ENCODE measurements at places on chromosomes 2 and 18. TPM values are rescaled to one million over a fixed set of nuclear protein-coding genes. Genes with fewer than 3 reads are reported as not detected.

DNA sequence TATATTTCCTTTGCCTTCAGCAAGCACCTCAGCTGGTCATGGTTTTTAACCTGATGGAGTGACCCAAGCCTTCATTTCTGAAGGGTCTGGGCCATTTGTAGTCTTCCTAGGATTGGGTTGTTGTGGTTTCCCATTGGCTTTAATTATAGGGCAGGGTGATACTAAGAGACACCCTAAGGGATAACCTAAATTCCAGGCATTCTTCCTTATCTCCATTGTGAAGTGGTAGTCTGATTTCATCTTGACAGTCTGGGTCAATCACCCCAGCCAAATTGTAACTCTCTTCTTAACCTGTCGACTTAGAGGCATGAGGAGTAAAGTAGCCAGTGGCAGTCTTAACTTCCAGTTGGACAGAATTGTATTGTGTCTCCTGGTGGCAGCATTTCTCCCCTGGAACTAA lies 30.2 kb upstream of the MEX3C start:
- H3K27me3 ChIP-seq = no peaks in the 10 kb centered on the region
- no peak overlapping the region for H3K27ac ChIP-seq
- no peaks in the 10 kb centered on the region for H3K4me1 ChIP-seq
- H3K4me3 ChIP-seq = no peak overlapping the region

DNA sequence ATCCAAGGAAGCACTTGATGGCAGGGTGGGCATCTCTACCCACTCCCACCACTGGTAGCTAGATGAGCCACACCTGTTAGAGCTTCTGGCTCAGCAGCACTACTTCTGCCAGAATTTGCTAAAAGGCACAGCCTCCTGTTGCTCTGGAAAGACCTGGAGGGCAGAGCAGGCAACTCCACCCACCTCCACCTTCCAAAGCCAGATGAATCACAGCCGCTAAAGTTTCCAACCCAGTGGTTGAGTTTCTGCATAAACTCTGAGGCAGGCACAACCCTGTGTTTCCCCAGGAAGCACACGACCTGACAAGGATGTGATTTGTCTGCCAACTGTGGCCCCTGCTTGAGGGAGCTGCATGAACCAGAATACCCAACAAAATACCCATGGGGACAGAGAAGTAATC lies 111.6 kb upstream of the GCFC2 start:
- DNase-seq = no peak
- H3K27me3 ChIP-seq = no peaks in the 10 kb centered on the region
- H3K36me3 ChIP-seq = no peaks in the 10 kb centered on the region
- H3K4me3 ChIP-seq = no peak overlapping the region
- H3K27ac ChIP-seq = no peak overlapping the region

- H3K4me1 ChIP-seq = no peaks in the 10 kb centered on the region
- H3K4me3 ChIP-seq = no peak overlapping the region
- no peaks in the 10 kb centered on the region for H3K27me3 ChIP-seq
- H3K36me3 ChIP-seq = no peaks in the 10 kb centered on the region
- H3K27ac ChIP-seq = no peak overlapping the region
These were observed 88.2 kb downstream of the SP3 start for GRCh38 chr2:173876833-173877413.

GRCh38 chr2:232870018-232870765 lies at the start of gene SNORC:
Gene SNORC, plus strand, starts transcription at chr2:232870264. Its CDS starts 78 bp downstream, at chr2:232870342.
- DNase-seq = no peak
- no peaks in the 10 kb centered on the region for H3K27me3 ChIP-seq
- H3K4me3 ChIP-seq = no peak within 1 kb of the TSS
- no peaks in the 10 kb centered on the region for H3K36me3 ChIP-seq

GRCh38 chr18:34660572-34660971 lies 49.5 kb upstream of the DTNA start:
- no peak overlapping the region for H3K27ac ChIP-seq
- no peaks in the 10 kb centered on the region for H3K27me3 ChIP-seq
- DNase-seq = no peak
- no peak overlapping the region for H3K4me3 ChIP-seq
- no peaks in the 10 kb centered on the region for H3K36me3 ChIP-seq
- peaks cover 24% of the 10 kb centered on the region for H3K4me1 ChIP-seq

- H3K4me1 ChIP-seq = no peaks in the 10 kb centered on the region
- no peak overlapping the region for H3K4me3 ChIP-seq
- H3K27me3 ChIP-seq = no peaks in the 10 kb centered on the region
- H3K36me3 ChIP-seq = no peaks in the 10 kb centered on the region
These were observed 79.1 kb upstream of the BCL2L11 start for GRCh38 chr2:111041398-111042202.

Gene LINC00305
- not detected for total RNA-seq

Measured in body of pancreas (tissue), 4 donors.